ENCODE measurements at places on chromosomes 5 and 9.

- DNase-seq = no peak
These were observed 70.3 kb upstream of the EQTN start for GRCh38 chr9:27367175-27367798.

- DNase-seq = no peak
These were observed 100.5 kb downstream of the PSAT1 start for GRCh38 chr9:78397454-78397853.

- peak; percentile 70 for DNase-seq
These were observed 13.2 kb upstream of the ZBTB43 start for GRCh38 chr9:126791406-126792230.

- no peak for DNase-seq
These were observed 78.9 kb downstream of the SEMA4D start for GRCh38 chr9:89418882-89419640.

DNA sequence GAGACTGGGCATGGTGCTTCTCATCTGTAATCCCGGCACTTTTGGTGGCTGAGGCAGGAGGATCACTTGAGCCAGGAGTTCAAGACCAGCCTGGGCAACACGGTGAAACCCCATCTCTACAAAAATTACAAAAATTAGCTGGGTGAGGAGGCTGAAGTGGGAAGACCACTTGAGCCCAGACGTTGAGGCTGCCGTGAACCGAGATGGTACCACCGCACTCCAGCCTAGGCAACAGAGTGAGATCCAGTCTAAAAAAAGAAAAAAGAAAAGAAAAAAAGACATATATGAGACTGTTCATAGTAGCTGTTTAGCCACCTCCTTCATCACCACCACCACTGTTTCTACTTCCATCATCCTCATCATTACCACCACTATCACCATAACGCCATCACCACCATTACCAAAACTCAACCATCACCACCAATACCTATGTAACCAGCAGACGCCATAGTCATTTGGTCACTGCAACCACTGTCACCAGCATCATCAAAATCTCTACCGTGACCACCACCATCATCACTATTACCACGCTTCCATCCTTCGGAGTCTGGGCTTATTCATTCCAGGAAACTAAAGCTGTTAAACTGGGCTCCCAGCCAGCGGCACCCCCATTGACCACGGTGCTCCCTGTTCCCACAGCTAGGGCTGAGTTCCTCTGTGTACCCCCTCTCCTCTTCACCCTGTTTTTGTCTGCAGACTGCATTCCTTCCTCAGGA, 8.4 kb upstream of the KIF12 start:
- peak; percentile 16 for DNase-seq

DNA sequence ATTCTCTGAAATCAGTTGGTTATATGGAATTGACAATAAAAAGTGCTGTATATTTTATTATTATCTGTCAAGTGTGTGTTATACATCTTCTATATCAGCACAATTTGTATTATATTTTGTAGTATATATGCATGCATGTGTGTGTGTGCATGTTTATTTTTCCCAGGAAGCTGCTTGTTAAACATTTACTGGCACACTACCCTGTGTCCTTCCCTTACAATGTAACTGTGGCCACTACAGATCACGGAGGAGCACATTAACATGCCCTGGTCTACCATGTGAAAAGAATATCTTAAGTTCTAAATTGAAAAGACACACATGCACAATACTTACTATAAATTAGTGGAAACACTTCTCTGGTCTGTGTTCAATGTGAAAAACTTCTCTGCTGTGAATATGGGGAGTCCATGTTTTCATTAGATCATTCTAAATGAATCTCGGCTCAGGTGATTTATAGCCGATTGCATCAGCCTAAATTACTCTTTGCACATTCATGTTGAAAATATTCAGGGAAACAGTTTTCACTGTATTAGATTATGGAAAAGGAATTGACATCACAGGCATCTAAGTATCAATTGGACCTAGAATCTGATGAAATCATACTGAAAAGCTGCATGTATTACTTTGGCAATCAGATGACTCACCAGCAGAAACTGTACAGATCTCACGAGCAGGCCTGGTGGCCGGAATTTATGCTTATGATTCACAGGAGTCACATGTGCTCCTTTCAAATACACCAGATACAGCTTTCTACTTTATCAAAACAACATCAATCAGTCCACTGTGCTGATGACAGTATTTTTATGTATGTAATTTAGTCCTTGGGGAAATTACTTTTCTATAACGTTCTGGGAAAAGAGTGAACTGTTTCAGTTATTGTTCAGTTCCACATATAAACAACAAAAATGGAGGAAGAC, 39.4 kb downstream of the LURAP1L start:
- peak; percentile 99 for DNase-seq

GRCh38 chr9:132775720-132776119, 102.4 kb downstream of the AK8 start:
- no peak for DNase-seq
